ENCODE measurements at places on chromosomes 11 and 22.

DNA sequence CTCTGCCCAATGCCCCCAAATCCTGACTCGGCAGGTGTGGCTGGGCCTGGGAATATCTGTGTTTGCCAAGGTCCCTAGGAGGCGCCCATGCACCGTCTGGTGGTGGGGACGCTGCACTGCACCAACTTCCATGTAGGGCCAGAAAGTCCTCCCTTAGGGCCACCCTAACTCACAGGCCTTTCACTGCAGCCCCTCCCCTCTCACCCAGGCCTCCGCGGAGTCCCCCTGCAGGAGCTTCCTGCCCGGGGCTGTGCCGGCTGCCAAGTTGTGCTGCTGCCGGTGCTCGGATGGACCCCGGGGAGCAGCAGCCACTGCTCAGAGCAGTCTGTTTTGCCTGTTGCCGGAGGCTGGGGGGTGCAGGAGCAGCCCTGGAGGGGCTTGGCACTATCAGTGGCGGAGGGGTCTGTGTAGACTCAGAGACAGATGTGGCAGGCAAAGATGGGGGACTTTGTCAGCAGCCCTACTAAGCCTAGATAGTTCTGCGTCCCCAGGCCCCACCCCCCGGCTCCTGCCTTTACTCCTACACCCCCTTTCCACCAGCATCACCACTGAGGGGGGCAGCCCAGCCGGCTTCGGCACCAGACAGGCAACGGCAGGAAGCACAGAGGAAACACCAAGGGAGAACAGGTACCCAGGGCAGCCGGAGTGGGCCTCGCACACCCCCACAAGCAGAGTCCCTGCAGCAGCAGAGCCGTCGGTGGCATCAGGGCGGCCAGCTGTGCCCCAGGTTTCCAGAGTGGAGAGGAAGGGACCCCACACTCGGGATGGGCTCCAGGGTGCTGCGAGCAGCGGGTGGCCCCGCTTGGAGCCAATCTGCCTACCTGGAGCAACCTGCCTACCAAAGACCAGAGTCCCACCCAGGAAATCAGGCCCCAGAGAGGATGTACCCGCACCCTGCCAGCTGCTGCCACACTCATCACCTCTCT lies 124.3 kb downstream of the TRIM29 start:
- DNase-seq = peak; percentile 28

DNA sequence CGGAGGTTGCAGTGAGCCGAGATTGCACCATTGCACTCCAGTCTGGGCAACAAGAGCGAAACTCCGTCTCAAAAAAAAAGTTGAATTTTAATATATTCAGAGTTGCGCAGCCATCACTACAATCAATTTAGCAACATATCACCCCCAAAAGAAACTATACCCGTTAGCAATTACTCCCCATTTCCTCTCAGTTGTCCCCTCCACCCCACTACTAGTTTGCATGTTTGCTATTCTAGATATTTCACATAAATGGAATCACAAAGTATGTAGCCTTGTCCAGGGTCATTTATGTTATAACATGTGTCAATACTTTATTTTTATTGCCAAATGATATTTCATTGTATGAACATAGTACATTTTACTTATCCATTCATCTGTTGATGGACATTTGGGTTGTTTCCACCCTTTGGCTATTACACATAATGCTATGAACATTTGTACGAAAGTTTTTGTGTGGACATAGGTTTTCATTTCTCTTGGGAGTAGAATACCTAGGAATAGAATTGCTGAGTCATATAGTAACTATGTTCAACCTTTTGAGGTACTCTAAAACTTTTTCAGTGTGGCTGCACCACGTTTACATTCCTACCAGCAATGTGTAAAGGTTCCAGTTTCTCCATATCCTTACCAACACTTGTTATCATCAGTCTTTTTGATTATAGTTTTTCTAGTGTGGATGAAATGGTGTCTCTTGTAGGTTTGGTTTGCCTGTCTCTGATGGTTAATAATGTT lies 2.2 kb downstream of the ZNF143 start:
- DNase-seq = no peak

DNA sequence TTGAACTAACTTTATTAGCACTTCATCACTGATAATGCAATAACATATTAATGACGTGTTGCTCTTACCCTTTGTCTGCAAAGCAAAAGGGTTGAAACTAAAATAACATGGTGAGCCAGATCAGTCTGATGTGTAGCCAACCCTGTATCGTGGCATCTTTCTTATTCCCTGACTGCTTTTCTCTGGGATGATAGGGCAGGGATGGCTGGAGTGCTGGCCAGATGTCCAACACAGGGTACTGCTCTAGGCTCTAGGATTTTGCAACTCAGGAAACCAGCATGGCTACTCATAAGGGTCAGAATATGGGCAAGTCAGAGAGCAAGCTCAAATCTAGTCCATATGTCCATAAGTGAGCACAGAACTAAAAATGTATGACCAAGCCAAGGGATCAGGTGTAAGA lies 129.1 kb downstream of the SLC17A6 start:
- DNase-seq = no peak

DNA sequence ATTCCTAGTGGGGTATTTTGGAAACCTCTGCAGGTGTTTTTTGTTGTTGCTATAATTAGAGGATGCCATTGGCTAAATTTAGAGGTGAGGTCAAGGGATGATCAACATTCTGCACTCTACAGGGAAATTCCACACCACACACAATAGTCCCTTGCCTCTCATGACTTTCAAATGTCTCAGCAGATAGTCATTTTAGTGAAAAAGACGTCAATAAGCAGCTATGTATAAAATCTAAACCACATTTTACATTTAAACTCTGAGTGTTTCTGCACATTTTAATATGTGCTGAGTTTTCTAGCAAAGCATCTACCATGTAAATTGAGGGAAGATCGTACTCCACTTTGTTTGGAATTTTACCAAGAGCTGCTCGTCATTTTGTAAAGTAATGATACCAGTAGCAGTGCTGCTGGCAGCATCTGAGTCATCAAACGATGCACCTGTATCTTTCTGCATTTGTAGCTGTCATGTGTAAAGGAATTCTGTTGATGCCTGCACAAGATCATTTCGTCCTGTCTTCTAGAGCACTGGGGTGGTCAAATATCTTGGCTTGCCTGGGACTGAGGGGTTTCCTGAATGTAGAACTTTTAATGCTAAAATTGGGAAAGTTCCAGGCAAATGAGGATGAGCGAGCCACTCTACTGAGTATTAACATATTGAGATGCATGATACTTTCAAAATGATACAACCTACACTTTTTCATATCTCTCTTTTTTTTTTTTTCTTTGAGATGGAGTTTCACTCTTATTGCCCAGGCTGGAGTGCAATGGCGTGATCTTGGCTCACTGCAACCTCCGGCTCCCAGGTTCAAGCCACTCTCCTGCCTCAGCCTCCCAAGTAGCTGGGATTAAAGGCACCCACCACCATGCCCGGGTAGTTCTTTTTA lies 414.5 kb upstream of the SYN3 start:
- DNase-seq = peak; percentile 67

- DNase-seq = no peak
Observed at GRCh38 chr22:46067159-46068111, 82.9 kb upstream of the PPARA start.

GRCh38 chr11:58024601-58025091 lies 965 bp downstream of the OR9Q1 start:
- no peak for DNase-seq

DNA sequence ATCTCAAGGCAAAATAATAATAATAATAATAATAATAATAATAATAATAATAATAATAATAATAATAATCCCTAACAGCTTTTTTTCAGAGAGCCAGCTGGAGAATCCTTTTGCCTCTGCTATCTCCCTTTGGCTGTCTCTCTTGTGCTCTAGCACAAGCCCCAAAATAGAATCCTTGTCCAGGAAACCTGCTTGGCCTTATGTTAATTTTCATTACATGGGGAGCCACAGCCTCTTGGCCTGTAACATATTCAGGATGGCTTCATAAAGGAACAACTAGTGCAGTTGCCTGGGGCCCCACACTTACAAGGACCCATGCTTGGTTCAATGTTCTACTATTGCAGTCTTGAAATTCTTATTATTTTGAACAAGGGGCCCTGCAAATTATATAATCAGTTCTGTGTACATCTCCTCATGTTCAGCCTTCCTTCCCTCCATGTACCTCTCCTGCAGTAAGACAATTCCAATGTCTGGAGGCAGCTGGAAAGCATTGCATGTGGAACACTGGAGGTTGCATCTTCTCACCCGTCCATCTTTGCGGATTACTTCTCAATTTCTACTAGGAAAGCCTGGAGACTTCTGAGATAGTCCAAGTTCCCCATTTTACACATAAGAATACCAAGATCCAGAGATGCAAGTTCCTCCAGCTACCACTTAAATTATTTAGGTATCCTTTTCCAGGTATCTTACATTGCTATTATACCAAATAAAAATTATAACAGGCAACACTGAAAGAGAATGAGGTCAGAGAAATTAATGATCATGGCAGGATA lies 37.8 kb upstream of the SORL1 start:
- DNase-seq = no peak

- no peak for DNase-seq
Observed at GRCh38 chr11:66292543-66293332, 1.0 kb downstream of the TMEM151A start.

DNA sequence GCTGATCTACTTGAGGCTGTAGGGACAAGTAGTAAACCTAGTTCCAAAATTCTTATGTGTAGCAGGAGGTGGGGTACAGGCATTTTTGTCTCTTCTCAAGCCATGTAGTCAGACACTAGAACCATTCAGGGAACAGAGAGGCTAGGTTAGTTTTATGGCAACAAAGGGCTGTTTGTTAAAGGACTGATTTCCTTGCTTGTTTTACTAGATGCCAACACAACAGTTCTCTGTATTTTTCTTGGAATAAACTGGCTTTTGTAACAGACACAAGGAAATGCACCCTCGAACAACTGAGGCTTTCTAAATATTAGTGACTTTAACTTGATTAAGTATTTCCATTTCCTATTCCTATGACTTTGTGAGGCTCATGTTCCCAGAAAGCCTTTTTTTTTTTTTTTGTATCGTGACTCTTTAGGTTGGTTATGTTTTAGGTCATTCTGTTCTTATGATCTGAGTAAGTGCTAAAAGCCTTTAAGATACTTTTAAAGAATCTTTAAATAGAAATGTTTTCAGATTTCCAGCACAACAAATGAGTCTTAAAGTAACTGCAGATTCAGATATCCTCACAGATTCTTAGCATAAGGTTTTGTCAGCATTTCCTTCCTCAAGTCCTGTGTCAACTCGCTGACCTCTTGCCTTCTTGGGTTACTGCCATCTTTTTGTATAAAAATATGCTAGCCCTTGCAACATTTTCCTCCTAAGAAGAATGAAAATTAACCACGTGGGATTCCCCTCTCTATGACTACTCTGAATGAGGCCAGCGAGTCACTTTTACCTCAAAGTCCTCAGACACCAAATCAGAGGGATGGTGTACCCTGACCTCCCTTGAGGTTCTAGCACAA lies 92.5 kb downstream of the CCDC83 start:
- peak; percentile 94 for DNase-seq

- no peak for DNase-seq
Observed at GRCh38 chr11:93536101-93536861, 6.9 kb downstream of the SMCO4 start.

DNA sequence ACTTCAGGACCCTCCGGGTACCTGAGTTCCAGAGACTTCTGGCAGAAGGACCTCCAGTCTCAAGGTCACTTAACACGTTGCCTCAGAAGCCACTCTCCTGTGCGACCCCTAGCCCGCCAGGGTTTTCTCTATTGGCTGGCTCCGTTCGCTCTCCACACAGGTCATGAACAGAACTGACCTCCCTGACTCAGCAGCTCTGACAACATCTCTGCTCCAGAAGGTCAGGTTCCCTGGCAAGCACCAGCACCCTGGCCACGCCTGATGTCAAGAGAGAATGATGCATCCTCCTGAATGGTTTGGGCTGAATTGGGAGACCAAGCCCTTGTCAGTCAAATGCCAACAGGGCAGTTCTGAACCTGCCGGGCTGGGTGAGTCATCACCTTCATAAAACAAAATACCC lies 84.3 kb upstream of the TMEM45B start:
- no peak for DNase-seq

DNA sequence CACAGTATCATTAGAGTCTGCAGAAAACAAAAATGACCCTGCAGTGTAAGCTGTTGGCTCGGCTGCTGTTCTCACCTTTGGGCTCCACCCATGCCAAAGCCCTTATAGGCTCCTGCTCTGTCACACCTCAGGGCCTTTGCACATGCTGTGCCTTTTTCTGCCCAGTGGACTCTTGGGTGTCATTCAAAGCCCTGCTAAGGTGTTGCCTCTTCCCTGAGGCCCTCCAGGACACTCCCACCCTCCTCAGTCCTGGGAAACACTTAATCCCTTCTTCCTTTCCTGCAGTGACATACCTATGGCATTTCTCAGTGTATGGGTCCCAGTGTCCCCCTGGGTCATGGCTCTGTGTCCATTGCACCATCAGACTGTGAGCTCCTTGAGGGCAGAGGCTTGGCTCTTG lies 29.1 kb upstream of the CACNG2 start:
- DNase-seq = no peak

DNA sequence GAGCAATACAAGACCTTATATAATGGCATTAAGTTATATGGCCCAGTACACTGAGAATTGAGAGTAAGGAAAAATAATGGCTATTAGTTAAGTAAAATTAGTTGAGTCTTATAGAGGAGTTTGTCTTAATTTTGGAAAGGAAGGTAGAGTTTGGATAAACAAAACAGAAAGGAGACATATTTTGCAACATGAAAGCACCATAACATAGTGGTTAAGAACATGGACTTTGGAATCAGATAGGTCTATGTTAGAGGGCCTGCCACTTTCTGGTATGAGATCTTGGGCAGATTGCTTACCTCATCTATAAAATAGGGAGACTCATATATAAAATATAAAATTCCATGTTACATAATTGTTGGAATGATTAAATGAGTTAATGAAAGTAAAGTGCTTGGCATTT lies 68.9 kb downstream of the CSTPP1 start:
- no peak for DNase-seq

DNA sequence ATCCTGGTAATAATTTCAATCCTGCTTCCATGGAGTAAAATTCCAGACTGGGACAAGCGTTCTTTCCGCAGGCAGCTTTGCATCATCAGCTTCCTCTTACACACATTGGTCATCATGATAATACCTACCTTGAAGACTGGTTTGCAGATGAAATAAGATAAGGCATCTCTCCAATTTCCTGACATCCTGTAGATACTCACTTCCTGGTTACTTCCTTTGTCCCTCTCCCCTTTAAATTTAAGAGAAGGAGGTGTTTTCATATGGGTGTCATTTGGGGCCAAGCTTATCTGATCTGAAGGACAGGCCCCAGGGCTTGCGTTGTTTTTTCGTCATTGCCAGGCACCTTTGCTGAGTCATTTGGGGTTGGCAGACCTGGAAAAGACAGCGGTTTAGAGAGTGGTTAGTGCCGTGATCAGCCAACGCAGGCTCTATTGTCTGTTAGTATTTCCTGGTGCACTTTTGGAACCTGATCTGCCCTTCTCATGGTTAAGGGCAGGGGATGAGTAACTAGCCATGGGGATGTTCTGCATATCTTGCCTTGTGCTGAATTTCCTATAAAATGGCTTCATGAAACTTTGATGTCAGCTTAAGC lies 24.1 kb downstream of the GRAMD1B start:
- DNase-seq = peak; percentile 21

All from RPMI8226 (cell line).